ENCODE measurements at places on chromosomes 2 and 18.
A peak's percentile ranks its signal among the peaks of the same experiment; 100 is the strongest.

GRCh38 chr2:233999182-233999581, 51.3 kb upstream of the SPP2 start:
- peak; percentile 21 for DNase-seq

- DNase-seq, result no peak
Observed at GRCh38 chr2:138030459-138030858, 66.2 kb downstream of the HNMT start.

DNA sequence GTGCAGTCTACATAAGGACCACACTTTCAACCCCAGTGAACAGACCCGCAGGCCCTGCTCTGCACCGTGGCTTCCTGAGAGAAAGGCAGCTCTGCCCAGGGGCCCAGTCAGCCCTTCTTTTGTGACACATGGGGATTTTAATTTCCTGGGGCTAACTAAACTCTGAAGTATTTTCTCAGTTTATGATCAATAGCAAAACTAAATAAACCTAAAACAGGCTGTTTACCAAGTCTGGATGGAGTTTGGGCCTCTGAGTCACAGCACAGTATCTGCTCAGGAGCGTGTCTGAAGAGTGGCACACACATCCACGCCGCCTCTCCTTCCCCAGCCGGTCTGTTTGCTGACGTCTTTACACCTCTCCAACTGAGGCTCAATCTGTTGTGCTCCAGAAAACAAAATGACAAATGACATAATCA, 72.3 kb downstream of the LDLRAD4 start:
- DNase-seq, result no peak

DNA sequence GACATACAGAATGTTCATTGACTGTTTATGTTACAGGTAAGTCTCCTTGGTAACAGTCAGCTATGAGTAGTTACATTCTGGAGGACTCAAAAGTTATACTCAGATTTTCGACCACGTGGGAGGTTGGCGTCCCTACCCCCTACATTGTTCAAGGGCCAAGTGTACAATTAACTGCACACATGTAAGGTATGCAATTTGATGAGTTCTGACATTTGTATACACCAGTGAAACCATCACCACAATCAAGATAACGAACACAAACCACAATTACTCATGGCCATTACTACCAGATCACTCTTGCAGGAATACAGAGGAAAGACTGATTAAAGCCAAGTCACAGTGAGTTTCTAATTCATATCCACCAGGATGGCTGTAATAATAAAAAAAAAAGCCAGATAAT, 39.6 kb upstream of the LDLRAD4 start:
- no peak for DNase-seq

DNA sequence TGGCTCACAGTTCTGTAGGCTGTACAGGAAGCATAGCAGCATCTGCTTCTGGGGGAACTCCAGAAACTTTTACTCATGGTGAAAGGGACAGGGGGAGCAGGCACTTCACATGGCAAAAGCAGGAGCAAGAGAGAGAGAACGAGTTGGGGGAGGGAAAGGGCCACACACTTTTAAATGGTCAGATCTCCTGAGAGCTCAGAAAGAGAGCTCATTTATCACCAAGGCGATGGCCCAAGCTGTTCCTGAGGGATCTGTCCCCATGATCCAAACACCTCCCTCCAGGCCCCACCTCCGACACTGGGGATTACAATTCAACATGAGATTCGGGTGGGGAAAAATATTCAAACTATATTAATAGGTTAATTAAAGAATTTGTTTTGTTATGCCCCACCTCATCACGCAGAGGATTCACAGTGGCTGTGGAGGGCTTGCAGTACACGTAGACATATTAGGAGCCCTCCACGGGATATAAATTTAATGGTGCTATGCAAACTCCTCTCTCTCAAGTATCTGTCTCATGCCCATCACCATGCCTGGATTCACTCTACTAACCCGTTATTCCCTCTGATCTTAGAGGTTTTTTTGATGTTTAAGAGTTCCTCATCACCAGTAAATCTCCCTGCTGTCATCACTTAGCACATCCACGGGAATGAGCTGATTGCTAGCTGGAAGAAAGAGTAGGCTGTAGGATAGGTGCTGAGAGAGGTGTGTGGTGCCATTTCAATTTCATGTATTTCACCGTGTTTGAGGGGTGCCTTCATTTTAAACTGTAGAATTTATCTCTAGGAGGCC, 84.5 kb upstream of the ARHGAP28 start:
- DNase-seq, result no peak

DNA sequence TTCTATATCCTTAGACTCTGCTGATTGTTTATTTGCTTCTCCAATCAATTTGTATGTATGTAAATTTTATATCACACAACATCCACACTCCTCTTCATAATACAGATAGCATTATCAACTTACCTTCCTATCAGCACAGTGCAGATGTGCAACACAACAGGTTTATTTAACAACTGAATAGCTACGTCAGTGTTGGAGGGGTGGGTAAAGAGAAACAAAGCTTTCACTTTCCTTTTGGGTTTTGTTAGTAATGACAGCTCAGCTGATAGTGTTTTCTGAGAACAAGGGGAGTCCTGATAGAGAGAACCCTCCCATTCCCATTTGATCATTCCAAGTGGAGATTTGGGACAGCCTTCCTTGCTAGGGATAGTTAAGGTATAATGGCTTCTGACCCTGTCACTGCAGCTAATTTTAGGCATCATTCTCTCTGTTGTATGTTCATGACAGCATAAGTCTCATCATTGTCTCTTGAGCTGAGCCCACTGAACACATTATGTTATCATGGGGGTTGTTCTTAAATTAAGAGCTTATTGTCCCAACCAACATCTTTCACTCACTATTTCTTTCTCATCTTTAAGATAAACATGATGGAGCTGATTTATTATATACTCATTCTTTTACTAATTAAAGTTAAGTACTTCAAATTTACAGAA, 227.7 kb downstream of the GPD2 start:
- DNase-seq, result peak; percentile 24

GRCh38 chr2:234494361-234495250, 2.3 kb downstream of the ARL4C start:
- DNase-seq, result peak; percentile 58

- DNase-seq, result peak; percentile 34
Observed at GRCh38 chr18:46374850-46375249, 270.7 kb downstream of the HAUS1 start.

DNA sequence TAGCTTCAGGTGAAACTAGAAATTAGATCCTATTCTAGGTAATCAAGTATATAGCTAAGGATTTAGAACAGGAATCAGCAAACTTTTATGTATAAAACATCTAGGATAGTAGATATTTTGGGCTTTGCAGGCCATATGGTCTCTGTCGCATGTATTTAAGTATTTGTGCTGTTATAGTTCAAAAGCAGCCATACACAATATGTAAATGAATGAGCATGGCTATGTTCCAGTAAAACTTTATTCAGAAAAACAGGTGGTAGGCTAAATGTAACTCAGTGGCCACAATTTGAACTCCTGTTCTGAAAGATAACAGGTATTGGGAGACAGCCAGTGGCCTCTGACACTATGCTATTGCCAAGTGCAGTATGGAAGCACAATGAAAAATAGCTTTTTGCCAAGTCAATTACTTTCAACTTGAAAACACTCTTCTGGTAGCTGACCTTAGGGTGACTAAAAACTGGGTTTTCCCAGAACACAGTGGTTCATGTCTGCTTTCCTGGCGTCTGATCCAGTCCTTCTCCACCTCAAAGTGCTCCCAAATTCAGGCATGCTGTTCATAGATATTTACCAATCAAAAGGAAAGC, 304.7 kb upstream of the SYT4 start:
- no peak for DNase-seq

- DNase-seq, result no peak
Observed at GRCh38 chr2:72153924-72154323, 6.3 kb upstream of the CYP26B1 start.

GRCh38 chr2:190119257-190119656, 56.7 kb upstream of the MSTN start:
- DNase-seq, result peak; percentile 87

DNA sequence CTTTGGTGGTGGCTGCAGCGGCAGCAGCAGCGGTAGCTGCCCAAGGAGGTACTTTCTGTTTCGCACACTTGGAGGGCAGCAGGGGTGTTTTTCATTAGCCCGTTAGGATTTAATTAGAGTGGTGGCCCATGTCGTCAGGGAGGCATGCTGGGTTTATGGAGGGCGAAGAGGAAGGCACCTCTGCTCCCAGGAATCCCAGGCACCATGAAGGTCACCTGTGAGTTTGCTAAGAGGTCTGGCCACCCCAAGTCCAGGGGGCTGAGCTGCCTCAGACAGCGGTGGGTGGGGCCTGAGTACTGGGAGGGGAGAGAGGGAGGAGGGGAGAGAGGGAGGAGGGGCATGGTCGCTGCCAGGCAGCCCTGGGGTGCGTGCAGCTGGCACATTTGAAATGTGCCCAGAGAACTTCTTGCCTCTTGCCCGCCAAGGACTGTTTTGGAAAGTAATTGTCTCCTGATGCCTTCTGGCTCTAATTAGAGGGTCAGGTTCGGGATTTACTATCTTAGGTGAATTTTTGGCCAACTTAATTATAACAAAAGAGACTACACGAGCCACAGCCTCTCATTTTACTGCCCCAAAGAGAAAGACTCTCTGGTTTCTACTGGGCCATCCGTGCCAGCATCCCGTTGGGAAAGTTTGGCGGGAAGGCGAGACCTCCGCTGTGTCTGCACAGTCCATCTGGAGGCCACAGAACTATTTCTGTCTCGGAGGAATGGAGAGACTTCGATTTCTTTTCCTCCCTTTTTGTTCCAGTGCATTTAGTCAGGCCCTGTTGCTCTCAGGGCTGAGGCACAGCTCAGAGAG, 62.0 kb downstream of the GLI2 start:
- peak; percentile 55 for DNase-seq

GRCh38 chr2:16014041-16014787, 73.9 kb downstream of the MYCN start:
- peak; percentile 33 for DNase-seq

GRCh38 chr2:167052825-167053224, 164.5 kb downstream of the XIRP2 start:
- DNase-seq, result no peak

DNA sequence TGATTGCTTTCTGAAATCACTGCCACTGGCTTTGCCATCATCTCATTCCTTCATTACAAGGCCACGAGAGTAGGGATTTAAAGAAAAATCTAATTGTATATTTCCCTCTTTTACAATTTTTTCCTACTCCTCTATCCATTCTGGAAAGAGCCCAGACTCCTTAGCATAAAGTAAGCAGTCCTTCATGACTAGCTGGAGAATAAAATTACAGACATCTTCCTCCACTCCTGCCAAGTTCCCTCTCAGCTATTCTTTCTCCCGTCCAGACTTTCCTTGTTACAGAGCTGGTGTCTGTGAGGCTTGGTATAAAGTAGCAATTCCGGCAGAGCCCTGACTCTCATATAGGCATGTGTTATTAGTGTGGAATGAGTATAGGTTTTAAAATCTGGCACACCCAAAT, 806.8 kb downstream of the PLCL1 start:
- DNase-seq, result no peak

DNA sequence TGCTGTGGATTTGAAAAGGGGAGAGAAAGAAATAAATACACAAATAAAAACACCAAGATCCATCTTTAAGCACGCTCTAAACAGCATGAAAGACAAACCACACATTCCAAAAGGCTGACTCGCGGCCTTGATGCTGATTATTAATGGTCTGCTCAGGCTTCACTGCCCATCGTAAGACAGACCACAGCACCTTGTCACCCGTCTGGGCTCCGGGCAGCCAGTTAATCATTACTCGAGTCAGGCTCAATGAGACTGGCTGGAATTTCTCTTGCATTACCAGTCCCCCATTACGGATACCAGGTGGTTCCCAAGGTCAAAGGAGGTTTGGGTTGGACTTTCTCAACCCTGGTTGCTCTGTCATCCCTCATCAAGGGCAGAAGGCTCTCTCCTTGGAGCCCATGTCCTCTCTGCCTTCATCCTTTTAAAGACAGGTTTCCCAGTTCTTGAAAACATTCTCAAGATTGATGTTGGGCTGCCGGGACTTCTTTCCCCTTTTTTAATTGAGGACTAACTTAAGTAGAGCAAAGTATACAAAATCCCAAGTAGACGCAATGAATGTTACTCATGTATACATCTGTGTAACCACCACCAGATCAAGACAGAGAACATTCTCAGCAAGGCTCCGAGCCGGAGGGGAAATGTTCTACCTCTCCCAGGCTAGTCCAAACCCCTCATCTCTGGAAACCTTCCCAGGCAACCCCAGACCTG, 8.1 kb downstream of the SMAD7 start:
- DNase-seq, result no peak

- no peak for DNase-seq
Observed at GRCh38 chr2:236081171-236081570, 87.0 kb downstream of the GBX2 start.

GRCh38 chr2:231900972-231901371, 25.2 kb downstream of the NPPC start:
- peak; percentile 69 for DNase-seq

- DNase-seq, result no peak
Observed at GRCh38 chr2:62539606-62540407, 33.8 kb upstream of the TMEM17 start.

GRCh38 chr2:18078216-18078615, 199.7 kb downstream of the KCNS3 start:
- no peak for DNase-seq

- DNase-seq, result no peak
Observed at GRCh38 chr2:1283871-1284270, 129.4 kb upstream of the TPO start.

Data from GM23338 (cell line).